ENCODE measurements at places on chromosomes 11 and 22.

DNA sequence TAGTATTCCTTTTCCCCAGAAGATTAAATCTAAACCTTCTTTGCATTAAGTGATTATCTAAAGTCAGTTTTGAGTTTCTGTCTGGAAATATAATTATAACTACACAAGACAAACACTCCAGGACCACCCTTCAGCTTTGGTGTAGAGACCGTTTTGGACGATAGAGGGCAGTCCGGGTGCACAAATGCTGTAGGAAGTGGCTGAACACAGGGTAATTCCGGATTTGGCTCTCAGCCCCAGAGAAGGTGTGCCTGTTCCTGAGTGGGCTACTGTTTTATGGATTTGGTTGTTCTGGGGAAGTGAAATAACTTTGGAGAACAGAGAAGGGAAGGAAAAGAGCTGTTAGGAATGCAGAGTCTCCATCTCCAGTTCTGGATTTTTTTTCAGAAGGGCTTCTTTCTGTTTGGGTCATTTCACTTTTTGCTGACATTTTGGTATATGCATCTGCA, 14.8 kb downstream of the EXT2 start:
- DNase-seq, result no peak

- no peak for DNase-seq
These were observed 34.1 kb downstream of the GRK3 start for GRCh38 chr22:25598609-25599008.

- no peak for DNase-seq
These were observed 3.8 kb downstream of the SCN4B start for GRCh38 chr11:118148856-118149255.

DNA sequence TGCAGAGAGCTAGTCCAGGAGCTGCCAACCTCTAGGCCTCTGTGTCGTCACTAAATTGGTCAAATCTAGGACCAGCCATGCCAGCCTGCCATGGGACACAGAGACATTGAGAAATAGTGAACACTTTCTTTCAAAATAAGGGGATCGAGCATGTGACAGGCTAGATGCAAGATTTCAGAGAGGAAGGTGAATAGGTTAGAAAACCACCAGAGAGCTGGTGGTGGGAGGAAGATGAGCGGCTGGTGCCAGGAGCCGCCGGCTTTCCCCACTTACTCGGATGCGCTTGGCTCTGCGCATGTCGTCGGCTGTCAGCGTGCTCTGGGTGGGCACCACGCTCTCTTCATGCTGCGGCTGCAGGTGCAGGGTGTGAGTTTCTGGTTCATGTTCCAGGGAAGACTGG, 35.4 kb upstream of the NFRKB start:
- no peak for DNase-seq

DNA sequence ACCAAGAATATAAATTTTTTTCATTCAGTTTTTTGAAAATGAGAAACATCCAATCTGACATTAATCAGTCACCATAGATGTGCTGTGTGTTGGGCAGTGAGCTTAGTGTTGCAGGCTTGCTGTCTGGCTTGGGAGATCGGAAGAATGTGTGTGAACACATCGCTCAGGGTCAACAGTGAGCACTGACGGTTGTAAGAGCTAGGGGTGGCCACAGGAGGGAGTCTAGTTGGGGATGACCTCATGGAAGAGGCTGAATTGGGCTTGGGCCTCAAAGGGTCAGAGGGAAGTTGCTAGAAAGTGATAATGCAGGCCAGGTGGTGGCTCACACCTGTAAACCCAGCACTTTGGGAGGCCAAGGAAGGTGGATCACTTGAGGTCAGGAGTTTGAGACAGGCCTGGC, 375.4 kb downstream of the DDX10 start:
- DNase-seq, result no peak

GRCh38 chr11:61791737-61792309, 576 bp downstream of the TMEM258 start:
- DNase-seq, result peak; percentile 80

DNA sequence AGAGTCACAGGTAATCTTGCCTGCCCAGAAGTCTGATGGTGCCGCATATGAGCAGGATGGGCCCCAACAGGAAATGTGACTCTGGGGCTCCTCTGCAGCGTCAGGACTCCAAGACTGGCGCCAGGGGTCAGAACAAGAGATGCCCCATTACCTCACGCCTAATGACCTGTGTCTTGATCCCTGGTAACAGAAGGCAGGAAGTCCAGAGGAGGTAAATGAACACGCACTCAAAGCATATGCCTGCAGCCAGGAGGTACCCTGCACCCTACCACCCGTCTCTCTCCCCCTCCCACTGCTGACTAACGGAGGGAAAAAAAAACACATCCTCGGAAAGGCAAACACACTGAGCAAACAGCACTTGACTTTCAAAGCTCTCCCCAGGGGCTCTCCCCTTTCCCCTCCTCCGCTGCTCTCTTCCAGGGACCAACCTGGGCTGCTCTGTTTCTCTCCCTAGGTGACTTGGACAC, 37.3 kb downstream of the ABCC8 start:
- DNase-seq, result peak; percentile 23

GRCh38 chr11:63564784-63565350, 1.7 kb upstream of the PLAAT2 start:
- DNase-seq, result no peak

DNA sequence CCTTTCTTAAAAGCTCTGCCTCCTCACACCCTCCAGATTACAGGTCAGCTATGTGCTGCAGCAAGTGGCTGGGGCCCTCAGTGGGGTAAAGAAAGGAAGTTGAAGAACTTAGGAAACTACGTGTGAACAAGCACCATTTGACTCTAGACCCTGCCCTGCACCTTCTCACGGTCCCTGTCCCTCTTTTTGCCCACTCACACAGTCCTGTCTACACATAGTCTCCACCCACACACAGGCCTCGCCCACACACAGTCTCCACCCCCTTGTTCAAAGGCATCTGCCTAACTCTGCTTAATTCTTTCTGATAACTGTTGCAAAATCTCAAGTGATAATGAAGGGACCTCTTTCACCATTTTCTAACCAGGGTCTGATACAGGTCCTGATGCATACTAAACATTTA, 59.0 kb downstream of the TMPRSS5 start:
- no peak for DNase-seq

DNA sequence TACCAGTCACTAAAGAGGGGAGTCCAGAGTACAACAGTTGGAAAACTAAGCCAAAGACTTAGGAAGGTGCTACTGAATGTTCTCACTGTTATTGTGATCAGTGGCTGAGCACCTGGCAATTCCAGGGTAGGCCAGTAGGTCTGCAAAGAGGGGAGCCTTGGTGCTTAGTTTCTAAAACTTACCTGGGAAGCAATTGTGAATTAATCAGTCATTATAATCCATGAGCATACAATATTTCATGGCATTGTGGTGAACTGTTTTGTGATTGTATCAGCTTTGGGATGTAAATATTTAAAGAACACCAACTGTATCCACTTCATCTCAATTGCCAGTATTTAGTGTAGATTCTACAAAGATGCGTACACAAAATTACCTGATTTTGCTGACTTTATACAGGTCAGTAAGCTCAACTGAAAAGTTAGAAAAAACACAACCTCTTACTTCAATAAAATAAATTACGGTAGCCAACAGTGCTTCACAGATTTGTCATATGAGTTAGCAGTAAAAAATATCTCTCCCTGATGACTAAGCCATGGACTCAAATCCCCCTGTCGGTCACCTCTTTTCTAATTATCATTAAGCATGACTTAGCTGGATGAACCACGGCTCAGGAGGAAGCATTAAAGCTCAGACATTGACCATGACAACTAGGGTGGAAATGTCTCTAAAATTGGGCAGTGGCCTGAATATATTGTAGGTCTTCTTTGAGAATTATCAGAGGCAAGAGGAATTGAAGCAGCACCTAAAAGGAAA, 30.8 kb upstream of the SORL1 start:
- DNase-seq, result no peak

GRCh38 chr22:35552196-35552842, 11.7 kb downstream of the RASD2 start:
- no peak for DNase-seq

DNA sequence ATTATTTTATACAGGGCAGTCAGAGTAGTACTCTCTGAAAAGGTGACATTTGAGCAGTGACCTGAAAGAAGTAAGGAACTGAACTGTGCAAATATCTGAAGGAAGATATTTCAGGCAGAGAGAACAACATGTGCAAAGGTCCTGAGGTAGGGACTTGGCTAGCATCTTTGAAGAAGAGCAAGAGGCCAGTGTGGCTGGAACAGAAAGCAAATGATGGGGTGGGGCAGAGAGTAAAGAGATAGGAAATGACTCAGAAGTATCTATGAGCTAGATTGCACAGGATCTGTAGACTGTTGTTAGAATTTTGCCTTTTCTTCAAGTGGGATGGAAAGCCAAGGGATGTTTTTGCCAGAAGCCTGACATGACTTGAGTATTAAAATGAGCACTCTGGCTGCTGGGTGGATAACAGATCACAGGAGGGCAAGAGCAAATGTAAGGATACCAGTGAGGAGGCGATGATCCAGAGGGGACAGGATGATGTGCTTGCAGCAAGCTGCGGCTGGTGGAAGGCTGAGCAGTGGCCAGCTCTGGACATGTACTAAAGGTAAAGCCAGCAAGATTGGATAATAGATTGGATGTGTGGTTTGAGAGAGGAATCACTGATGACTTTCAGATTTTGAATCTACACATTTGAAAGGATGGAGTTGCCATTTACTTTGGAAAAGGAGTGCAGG, 33.2 kb upstream of the TTC12 start:
- no peak for DNase-seq

DNA sequence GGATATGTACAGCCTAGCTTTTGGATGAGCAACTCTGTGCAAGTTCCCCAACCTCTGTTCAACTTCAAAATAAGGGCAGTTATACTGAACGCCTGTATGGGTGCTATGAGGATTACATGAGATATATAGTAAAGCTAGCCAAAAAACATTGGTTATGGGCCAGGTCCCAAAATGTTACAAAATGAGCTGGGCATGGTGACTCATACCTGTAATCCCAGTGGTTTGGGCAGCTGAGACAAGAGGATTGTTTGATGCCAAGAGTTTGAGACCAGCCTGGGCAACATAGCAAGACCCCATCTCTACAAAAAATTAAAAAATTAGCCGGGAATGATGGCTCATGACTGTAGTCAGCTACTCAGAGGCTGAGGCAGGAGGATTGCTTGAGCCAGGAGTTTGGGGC, 118.4 kb downstream of the TEAD1 start:
- no peak for DNase-seq

GRCh38 chr11:35321532-35322317, 97.6 kb downstream of the SLC1A2 start:
- no peak for DNase-seq

DNA sequence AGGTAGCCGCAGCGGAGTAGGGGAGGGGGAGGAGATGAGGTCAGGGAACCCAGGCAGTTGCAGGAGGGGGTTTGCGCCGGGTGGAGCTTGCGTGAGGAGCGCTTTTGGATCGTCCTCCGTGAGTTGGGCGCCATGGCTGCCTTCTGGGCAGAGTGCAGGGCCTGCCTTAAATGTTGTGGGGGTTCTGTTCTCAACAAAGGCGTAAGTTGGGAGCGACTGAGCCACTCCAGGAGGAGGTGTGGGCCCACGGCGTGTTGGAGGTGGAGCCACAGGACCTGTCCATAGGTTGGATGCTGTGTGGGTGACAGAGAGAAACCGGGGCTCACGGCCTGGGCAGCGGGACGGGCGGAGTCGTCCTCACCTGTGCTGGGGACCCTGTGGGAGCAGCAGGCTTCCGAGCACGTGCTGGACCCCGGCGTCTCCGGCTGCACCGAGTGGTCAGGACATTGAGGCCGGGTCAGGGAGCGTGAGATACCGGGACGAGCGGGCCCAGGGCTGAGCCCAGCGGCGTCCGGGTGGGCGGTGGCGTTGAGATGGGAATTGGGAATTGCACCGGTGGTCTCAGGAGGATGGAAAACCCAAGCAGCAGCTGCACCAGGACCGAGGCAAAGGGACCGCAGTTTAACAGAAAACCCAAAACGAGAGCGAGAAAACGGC, 977 bp upstream of the PGGHG start:
- no peak for DNase-seq

DNA sequence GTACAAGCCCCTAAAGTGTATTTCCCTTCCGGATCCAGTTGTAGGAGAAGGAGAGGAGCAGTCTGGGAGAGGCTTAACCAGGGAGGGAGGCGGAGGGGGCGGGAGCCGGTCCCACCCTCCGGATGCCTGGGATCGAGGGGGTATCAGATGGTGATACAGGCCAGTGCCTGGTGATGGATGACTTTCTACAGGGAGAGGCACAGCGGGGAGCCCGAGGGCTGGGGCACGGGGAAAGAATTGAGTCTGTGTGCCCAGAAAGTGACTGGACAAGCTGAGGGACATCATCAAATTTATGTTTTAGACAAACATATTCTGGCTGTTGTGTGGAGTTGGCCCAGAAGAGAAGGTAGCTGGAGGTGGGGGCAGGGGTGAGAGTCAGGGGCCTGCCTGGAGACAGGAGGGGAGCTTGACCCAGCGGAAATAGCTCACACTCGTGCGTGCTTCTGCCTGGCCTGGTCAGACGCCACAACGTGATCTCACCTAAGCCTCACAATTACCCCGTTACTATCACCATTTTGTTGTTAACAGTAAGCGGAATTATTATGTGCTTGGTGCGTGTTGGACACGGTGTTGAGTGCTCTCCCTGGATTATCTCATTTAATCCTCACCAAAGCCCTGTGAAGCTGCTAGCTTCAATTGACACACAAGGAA, 42.4 kb downstream of the AMPD3 start:
- DNase-seq, result no peak

DNA sequence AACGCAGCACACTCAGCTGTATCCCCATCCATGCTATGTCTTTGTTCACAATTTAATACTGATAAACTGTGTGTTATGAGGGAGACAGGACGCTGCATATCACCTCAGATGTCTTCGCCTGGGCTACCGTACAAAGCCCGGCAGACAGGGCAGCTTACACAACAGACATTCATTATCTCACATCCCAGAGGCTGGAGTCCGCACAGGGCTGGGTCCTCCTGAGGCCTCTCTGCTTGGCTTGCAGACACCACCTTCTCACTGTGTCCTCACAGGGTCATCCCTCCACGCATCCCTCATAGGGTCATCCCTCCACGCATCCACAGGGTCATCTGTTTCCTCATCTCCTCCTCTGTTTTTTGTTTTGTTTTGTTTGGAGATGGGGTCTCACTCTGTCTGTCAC, 61.2 kb downstream of the SHANK2 start:
- no peak for DNase-seq

- no peak for DNase-seq
These were observed 25.4 kb downstream of the SIK3 start for GRCh38 chr11:117072517-117073461.

- DNase-seq, result no peak
These were observed 18.2 kb downstream of the CALCB start for GRCh38 chr11:15091625-15092024.

- DNase-seq, result no peak
These were observed 81.1 kb downstream of the LRRC32 start for GRCh38 chr11:76589477-76589876.

- no peak for DNase-seq
These were observed 44.6 kb downstream of the RDX start for GRCh38 chr11:110251836-110252235.

- DNase-seq, result no peak
These were observed 25.2 kb upstream of the MICALL1 start for GRCh38 chr22:37880668-37881440.

- DNase-seq, result no peak
These were observed 80.3 kb upstream of the SHISAL1 start for GRCh38 chr22:44393066-44393465.

Data from SHP77 treated with DMSO at 0.1 percent for 48 hours (cell line).